Brain (organoid and tissue), 16 donors: ENCODE measurements at places on chromosomes 12 and 14. TPM values are rescaled to one million over a fixed set of nuclear protein-coding genes. Genes with fewer than 3 reads are reported as not detected.

DNA sequence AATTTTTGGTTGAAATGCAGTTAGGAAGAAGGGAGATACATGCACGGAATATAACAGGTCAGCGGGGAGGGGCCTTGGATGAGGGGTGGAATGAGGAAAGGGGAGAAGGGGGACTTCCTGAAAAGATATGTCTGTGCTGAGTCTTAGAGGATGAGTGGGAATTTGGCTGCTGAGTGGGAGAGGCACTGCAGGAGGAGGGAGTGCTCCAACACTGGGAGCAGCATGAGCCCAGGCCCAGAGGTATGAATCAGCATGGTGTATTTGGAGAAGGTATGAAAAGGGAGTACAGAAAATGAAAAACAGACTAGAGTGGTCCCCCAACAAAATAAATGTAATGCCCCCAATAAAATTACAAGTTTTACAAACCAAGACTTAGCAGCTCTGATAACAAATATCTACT, 394.4 kb downstream of the IPO8 start:
- DNase-seq = no peak

The CD163 gene
- 7.8 TPM for polyA plus RNA-seq

DNA sequence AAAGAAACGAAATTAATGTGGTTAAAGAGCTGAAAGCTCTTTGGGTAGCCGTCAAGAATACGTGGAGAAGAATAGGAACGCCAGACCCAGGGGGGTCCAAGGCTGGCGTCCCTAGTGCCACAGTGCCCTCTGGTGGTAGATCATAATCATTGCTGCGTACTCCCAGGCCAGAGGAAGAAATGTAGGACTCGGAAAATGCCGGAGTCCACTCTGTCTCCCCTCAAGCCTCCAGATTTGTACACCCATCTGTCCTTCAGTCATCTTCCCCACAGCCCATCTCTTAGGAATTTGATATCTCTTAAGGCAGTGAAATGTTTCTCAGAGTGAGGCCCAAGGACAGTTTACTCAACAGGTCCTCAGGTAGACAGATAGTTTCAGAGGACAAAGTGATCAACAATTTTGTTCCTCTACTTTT, 25.4 kb upstream of the PLEKHG6 start:
- peak; percentile 90 for DNase-seq

DNA sequence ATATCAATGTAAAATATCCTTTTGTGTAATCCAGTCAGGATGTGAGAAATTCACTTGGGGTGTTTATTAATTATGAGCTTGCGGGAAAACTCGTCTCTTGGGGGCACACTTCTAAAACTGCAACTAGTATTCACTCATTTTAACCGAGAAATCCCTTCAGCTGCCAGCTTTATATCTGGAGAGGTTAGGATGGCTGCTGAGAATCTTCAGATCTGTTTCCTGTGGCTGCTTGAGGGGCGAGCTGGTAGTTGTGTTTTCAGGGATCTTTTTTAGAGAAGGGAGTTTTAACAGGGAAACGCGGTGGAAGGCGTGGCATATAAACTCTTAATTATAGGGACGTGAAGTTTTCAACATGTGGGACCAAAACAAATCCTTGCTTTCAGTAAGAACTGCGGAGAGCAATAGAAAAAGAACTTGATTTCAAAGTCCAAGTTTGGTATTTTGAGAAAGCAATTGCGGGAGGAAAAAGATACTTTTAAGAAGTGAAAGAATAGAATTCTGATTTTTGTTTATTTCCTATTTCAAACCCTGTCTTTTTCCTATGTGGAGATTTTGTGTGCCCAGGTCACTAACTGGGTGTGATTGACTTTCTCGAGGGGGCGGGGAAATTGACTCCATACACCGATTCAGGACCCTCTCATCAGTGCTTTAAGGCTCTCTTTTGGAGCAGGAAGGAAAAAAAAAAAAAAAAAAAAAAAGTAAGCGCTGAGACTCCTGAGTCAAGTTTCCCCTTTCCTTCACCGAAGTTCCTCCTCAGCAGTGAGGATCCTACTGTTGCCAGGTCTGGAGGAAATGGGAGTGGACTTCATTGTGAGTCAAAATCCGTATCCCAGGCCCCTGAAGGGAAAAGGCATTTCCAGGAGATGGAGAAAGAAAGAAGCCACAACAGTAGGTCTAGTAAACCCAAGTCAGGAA, 1.1 kb downstream of the PPFIBP1 start:
- DNase-seq = peak; percentile 61

DNA sequence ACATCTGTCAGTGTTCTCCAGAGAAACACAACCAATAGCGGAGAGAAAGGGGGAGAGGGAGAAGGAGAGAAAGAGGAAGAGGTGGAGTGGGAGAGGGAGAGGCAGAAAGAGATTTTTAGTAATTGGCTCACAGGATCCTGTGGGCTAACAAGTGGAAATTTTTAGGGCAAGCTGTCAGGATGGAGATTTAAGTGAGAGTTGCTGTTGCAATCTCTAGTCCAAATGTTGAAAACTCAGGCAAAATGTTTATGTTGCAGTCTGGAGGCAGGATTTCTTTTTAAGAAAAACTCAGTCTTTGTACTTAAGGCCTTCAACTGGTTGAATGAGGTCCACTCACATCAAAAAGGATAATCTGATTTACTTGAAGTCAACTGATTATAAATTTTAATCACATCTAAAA, 12.5 kb upstream of the GLIPR1L2 start:
- DNase-seq = peak; percentile 22

DNA sequence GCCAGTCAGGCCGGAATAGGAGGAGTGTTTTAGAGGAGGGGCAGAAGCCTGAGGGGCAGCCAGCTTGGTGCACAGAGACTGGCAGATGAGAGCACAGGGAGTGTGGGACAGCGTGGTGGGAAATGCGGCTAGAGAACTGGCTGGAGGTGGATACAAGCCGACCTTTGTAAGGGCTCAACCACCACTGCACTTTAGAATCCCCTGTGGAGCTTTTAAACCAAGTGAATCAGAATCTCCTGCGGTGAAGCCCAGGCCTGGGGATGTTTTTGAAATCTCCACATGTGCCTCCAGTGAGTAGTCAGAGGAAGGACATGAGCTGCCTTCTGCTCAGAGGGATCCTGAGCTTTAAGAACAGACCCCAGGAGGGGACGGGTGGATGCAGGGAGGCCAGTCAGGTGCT, 10.9 kb upstream of the PCED1B start:
- no peak for DNase-seq

GRCh38 chr12:50786498-50787231, 22.8 kb downstream of the ATF1 start:
- no peak for DNase-seq

GRCh38 chr14:51507906-51508511, 143.7 kb upstream of the FRMD6 start:
- peak; percentile 84 for DNase-seq

The RAD52 gene
- polyA plus RNA-seq = 5.9 TPM

GRCh38 chr12:11171969-11172675, 1.1 kb downstream of the SMIM10L1 start:
- no peak for DNase-seq

DNA sequence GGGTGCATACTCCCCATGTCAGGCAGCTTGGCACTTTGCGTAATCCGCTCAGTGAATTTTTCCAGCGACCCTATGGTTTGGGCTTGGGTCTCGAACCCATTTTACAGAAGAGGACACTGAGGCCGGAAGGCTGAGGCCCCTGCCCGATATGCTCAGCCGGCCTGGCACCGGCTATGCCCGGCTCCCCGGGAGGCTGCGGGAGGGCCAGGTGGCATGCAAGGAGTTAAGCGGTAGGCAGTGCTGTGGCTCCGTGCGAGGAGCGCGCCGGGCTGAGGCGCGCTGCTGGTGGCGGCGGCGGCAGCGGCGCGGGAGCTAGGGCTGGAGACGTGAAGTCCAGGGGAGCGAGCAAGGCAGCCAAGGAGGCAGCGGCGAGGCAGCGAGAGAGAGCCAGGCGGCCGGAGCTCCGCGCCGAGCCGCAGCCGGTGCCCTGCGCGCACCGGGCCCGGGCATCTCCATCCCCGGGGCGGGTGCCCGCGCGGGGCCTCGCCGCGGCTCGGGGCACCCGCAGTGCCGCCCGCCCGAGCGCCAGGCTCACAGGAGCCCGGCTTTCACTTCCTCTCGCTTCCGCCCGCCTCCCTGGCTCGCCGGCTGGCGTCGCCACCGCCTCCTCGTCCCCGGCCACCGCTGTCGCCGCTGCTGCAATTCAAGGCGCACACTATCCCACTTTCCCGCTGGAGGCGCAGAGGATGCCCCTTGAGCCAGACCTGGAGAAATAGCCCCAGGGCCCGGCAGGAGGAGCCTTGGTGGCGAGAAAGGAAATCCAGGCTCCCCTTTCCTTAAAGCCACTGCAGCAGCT, at the start of gene WSCD2:
WSCD2 (plus strand) TSS at position 272 of the 796 bp plus-strand sequence. CDS start 66,545 bp downstream, outside the sequence.
- DNase-seq = peak; percentile 66

The OAS2 gene
- polyA plus RNA-seq = 6.9 TPM

- DNase-seq = no peak
Observed at GRCh38 chr14:61478971-61479473, 157.6 kb downstream of the PRKCH start.

GRCh38 chr14:100822013-100822412, 3.9 kb upstream of the MEG3 start:
- no peak for DNase-seq

- no peak for DNase-seq
Observed at GRCh38 chr12:90729736-90730135, 225.2 kb downstream of the CCER1 start.

- DNase-seq = peak; percentile 83
Observed at GRCh38 chr14:21024585-21025370, at the start of gene NDRG2. Gene NDRG2 (minus strand): TSS chr14:21025061. CDS start chr14:21023315, 1,746 bp downstream.

DNA sequence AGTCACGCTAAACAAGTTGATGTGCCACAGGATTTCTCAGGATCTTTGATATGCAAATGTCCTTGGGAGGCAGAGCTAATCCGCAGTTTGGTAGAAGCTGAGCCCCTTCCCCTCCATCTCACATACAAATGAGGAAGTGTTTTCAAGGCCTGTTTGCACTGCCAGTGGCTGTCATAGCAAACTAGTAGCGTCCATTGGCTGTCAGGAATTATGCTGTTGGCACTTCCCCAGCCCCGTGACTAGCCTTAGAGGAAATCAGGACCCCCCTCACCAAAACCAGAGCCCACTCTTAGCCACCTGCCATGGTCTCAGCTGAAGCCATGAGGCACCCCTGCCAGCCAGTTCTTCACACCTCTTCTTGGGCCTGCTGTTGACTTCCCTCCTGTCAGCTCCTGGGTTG, 253.9 kb downstream of the CACNA1C start:
- DNase-seq = peak; percentile 47

The MYH6 gene
- polyA plus RNA-seq = not detected

GRCh38 chr14:58297412-58297761, 968 bp upstream of the ARID4A start:
- DNase-seq = no peak

The KRT83 gene
- 1.1 TPM for polyA plus RNA-seq

DNA sequence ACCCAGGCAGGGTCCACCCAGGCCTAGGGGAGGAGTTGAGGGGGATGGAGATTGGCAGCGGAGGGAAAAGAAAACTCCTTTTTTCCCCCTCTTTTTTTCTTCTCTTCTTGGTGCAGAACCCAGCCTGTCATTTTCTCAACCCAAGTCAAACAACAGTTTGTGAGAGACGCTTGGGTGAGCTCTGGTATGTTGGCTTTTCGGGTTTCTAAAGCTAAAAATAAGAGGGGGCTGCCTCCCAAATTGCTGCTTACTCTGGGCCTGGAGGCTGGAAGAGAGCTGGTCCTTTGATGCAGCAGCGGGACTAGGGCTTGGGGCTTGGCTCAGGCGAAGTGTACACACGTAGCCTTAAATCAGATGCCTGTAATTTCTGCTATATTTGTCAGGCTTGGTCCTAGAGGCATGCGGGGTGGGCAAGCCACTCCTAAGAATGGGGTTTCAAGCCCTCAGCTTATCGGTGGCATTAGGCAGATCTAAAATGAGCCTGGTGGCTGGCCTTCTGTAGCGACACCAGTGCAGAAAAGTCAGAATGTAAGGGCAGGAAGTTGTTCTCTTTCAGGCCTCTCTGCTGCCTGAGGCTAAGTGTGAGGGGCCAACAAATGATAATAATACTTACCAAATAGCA, 816 bp upstream of the SLC8A3 start:
- DNase-seq = no peak

- DNase-seq = no peak
Observed at GRCh38 chr12:115049614-115050013, 365.6 kb upstream of the TBX3 start.

The TMEM63C gene
- polyA plus RNA-seq = 53.6 TPM

GRCh38 chr14:49050822-49051221, 535.4 kb downstream of the RPS29 start:
- no peak for DNase-seq

DNA sequence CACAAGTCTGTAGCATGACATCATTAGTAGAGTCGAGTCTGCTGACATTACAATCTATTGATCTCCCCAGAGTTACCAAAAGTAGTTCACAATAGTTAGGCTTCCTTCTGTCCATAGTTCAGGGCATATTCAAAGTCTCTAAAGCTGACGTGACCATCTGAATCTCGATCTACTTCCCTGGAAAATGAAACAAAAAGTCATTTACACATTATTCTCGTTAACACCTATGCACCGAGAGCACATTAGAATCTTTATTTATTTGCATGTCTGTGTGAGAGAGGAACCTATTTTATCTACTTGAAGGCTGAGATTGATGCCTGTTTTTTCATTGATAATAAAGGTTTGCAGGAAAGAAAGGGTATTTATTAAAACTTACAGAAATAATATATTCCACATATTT, 157.4 kb downstream of the EFCAB11 start:
- no peak for DNase-seq

DNA sequence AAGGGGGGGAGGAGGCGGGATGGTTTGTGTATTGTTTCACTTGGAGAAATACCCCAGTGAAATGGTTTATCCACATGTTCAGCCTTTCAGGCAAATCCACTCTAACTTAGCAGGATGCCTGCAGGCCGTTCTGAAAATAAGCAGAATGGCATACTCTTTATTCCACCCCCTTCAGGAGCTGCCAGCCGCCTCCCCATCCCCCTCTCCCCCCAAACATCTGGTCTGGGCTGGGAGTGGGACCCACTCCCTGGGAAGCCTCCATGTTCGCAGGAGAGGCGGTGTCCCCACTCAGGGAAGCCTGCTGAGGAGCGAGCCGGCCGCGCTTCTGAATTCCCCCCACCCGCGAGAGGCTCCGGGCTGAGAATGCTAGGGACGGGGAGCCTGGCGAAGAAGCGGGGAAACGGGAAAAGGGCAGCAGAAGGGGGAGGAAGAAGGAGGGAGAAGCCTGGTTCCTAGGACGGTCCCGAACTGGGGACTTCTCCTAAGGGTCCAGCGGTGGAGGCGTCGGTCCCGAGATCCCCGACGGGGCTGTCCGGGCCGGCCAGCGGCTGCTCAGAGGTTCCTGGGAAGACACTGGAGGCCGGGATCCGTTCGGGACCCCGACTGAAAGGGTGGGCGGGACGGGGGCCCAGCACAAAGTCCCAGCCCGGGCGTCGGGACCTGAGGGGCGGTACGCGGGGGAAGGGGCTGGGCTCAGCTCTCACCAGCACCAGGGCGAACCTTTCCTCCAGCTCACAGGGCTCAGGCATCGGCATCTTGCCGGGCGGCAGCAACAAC, 666 bp downstream of the FMNL3 start:
- peak; percentile 47 for DNase-seq
